Stimulated activated CD8-positive, alpha-beta memory T cell treated with anti-CD3 and anti-CD28 coated beads, Interleukin-15, amount 100 ng/mL, for 4 hours (primary cell): ENCODE measurements at places on chromosomes 13 and 19.

DNA sequence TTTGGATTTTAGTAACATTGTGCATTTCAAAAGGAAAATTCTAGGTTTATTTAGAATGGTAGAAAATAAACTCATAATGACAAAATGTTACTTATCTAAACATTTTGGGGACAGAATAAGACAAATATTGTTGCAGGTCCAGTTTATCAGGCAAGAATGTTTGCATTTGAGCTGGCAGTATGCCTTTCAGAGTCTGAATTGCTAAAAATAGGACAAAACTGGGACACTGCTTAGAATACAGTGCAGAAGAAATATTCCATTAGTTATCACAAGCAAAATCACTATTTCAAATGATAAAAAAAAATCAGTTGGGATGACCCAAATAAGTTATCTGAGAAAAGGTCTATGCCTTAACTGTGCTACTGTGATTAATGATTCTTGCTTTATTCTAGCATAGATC, 870.3 kb upstream of the MIR17HG start:
- no peak for DNase-seq

GRCh38 chr19:12867120-12868099, 13.8 kb downstream of the DNASE2 start:
- DNase-seq, result no peak

DNA sequence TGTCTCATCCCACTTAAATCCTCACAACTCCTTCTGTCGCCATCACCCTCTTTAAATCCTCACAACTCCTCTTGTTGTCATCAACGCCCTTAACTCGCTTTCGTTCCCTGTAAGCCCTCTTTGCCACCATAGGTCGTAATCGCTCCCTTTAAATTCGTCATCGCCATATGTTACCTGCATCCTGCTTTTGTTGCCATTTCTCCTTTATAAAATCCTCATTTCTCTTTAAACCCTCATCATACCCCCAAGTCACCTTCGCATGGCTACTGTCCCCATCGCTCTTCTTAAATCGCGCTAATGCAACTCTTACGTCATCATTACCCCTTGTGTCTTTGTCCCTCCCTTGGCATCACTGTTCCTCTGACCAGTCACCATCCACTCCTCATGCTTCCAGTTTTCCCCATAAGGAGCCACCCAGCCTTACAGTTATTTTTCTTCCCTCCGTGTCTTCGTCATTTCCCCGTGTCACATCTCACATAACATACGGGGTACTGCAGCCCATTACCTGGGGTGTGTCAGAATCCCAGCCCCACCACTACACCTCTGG, 539 bp downstream of the PLD3 start:
- no peak for DNase-seq

GRCh38 chr13:34762312-34762711, 179.8 kb upstream of the NBEA start:
- DNase-seq, result no peak

DNA sequence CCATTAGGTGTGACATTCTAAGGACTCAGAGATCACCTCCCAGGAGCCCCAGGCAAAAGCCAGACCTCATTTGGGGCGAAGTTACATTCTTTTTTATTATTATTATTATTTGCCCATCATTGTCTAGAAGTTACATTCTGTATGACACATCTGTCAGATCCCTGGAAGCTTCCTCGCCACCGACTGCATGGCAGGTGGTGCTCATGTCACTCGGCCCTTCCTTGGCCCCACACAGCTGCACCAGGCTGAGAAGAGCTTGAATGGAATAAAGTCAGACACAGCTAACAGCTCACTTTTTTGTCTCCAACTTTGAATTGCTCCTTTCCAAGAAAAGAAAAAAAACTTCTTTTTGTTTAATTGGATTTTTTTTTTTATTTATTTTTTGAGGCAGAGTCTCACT, 41.4 kb upstream of the LDLR start:
- DNase-seq, result no peak

DNA sequence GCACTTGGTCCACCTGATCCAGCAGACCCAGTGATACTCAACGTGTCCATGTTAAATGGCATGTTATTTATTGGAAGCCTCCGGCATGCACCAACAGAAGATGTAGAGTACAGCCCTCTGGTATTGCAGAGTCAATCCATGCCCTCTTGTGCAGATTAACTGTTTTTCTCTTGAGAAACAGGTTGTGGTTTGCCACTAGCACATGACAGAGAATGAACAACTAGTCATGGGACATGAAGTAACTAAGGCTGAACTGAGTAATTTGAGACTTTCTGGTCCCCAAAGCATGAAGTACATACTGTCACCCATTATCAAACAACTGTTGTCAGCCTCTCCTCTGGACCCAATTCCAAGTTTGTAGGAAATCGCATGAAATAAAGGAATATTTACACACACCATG, 3.2 kb downstream of the ZNF562 start:
- DNase-seq, result no peak

GRCh38 chr19:29785955-29786589, 25.7 kb upstream of the CCNE1 start:
- no peak for DNase-seq

DNA sequence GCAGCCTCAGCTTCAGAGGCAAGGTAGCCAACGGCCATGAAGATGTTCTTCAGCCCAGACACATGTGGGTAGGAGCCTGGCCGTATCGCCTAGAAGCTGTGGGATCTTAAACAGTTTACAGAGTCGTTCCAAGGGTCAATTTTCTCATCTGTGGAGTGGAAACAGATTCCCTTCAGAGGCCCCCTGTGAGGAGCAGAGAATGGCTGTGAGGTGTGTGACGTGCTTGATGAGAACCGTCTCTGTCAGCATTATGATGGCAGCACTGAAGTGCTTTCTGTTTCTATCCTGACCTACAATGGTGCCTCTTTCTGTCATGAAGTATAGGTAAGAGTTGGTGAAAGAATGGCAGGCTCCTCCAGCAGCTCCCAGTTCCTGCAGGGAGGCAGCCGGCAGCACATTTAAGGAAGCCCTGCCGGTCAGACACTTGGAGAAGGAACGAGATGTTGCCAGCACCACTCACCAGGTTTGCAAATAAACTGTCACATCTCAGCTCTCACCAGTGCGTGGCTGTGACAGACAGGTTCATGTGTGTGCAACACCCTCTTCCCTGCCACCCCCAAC, 277.3 kb downstream of the FOXO1 start:
- peak; percentile 10 for DNase-seq

GRCh38 chr19:58059003-58059670, at the start of gene ZNF135:
ZNF135 (plus strand) TSS chr19:58059282; CDS start chr19:58060003, 721 bp downstream.
- DNase-seq, result peak; percentile 48

GRCh38 chr19:5125797-5126497, 157.0 kb downstream of the KDM4B start:
- no peak for DNase-seq

- no peak for DNase-seq
Measured at GRCh38 chr13:77749344-77749880, 51.9 kb downstream of the SLAIN1 start.

DNA sequence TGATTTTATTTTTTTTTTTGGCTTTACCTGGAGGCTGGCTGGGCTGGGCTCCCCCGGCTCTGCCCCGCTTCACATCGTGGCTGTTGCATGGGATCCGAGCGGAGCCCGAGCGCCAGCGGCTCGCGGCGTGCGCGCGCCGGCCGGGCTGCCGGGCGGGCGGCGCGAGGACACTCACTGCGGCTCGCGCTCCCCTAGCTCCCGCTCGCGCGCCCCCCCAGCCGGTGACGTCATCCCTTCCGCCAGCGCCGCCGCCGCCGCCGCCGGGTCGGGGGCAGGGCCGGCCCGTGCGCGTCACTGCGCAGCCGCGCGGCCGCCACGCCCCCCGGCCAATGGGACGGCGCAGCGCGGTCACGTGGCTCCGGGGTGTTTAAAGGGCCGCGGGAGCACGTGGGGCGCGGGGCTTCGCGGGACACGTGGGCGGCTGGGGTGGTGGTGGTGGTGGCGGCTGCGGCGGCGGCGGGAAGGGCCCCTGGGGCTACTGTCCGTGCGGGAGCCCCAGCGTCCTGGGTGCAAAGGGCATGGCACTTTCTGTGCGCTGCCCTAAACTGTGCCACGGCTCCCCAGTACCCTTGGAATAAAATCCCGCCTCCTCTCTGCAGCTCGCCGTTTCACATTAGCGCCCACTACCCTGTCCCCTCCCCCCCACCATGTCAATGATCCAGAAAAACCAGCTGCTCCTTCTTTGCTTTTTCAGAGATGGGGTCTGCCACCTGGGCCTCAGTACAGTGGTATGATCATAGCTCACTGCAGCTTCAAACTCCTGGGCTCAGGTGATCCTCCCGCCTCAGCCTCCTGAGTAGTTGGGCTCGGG, at the start of gene PTPRS:
PTPRS (minus strand) TSS at position 176 of the 811 bp plus-strand sequence. CDS start 54,672 bp downstream, outside the sequence.
- peak; percentile 37 for DNase-seq

GRCh38 chr19:23787106-23787505, 28.4 kb upstream of the ZNF681 start:
- DNase-seq, result no peak

DNA sequence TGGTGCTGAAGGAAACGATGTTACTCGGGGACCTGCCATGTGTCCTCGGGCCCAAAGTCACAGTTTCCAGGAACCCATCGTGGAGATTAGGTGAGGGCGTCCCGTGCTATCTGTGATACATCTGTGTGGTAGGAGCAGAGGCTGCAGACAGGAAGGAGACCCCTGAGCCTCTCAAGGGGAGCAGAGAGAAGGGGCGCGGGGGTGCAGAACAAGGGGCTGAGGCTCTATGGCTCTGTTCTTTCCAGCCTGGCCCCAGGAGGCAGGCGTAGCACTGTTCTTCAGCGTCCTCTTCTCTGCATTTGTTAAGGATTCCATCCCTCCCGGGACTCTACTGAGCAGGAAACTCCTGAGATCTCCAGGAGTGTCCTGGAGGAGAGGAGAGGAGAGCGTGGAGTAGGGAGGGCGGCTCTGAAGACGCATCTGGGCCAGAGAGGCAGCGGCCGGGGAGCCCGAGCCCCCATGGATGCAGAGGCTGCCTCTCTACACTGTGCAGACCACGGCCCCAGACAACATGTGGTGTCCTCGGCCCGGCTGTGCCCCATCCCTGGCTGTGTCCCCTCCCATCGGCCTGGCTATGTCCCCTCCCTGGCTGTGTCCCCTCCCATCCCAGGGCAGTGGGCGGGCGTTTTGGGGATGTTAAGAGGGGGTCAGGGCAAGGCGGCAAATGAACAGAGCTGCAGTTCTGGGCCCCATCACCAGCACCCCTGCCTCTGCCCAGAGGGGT, 118.0 kb downstream of the ATP11A start:
- DNase-seq, result no peak

- DNase-seq, result peak; percentile 94
Measured at GRCh38 chr19:51593969-51594773, 23.1 kb downstream of the ZNF175 start.

- DNase-seq, result no peak
Measured at GRCh38 chr13:80921541-80921940, 580.6 kb upstream of the SPRY2 start.

DNA sequence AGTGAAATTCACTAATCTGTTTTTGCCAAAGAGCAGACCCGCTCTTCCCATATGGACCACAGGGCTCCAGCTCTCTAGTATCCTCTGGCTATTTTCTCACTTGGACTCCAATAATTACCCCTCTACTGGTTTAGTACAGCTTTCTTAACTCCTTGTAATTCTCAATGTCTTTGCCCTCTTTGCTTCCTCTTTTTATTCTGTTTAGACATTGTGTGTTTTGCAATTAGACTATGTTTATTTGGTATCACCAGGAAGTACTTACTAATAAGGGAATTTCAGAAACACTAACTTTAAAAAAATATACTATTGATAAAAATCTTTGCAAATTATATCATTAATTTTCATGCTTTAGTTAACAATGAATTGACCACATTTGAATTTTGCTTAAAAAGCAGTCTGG, 111.6 kb upstream of the OBI1 start:
- DNase-seq, result no peak

- no peak for DNase-seq
Measured at GRCh38 chr19:33257828-33258227, 32.2 kb upstream of the SLC7A10 start.

- DNase-seq, result no peak
Measured at GRCh38 chr19:43485951-43486350, 18.6 kb downstream of the PHLDB3 start.

DNA sequence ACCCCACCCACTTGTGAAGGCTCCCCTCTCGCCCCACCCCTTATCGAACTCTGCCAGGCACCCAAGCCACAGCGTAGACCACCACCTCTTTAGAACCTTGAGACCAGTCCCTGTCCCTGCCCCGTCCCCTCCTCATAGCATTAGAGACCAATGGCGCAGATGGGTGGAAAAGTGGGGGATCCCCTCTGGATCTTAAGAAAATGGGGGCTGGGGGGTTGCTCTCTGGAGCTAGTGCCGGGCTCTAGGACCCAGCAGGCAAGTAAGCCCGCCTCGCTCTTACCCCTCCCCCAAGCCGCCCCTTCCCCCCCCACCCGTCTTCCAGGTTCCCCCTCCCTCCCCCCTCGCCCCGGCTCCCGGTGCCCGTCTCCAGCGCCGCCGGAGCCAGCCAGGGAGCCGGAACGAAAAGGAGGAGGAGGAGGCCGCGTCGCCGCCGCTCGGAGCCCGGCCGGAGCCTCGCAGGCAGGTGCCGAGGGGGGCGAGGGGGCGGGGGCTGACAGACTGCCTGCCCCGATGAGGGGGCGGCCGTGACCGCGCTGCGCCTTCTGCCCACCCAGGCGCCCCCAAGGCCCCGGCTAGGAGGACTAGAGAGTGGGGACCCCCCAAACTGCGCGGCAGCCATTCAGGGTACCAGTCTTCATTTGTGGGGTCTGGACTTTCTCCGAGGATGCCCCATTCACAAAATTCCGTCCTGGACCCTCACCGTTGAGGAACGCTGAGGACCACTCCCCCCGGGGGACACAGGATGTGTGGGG, at the start of gene SPRED3:
SPRED3 (plus strand) TSS at position 349 of the 752 bp plus-strand sequence. CDS start 1,606 bp downstream, outside the sequence.
- no peak for DNase-seq

GRCh38 chr13:39779337-39780265, 124.1 kb downstream of the COG6 start:
- no peak for DNase-seq

DNA sequence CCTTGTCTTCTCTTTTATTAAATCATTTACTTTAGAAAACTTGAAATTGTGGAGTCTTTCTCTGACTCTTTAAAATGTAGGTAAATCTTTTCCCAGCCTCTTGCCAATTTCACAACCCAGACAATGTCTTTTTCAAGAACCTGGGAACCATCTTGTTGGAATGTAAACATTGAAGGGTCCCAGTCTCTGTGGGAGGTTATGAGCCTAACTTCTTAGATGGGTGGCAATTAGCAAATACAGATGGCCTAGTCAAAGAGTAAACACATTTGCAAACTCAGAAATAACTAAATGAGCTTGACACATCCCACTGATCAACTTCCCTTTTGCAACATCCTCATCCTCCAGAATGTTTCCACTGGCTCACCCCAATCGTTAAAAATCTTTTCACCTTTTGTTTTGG, 721.0 kb downstream of the PCDH9 start:
- no peak for DNase-seq

DNA sequence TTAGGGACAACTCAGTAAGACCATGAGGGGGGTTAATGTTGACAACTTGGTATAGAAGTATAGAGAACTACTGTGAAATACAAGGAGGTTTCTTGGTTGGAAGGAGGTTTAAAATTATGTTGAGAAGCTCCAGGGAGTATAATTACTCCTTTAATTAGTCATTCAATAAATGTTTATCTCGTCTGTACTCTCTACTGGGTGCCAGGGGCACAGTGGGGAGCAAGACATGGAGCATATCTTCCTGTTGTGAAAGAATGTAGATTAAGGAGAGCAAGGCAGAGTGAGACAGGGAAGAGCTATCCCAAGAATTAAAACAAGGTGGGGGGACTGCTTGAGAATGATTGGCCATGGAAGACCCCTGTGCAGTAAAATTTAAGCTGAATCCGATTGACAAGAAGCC, 33.7 kb upstream of the TDRD3 start:
- no peak for DNase-seq

- DNase-seq, result peak; percentile 14
Measured at GRCh38 chr19:42529248-42529764, 1.0 kb upstream of the CEACAM1 start.
